ENCODE measurements at places on chromosomes 13 and 19.

DNA sequence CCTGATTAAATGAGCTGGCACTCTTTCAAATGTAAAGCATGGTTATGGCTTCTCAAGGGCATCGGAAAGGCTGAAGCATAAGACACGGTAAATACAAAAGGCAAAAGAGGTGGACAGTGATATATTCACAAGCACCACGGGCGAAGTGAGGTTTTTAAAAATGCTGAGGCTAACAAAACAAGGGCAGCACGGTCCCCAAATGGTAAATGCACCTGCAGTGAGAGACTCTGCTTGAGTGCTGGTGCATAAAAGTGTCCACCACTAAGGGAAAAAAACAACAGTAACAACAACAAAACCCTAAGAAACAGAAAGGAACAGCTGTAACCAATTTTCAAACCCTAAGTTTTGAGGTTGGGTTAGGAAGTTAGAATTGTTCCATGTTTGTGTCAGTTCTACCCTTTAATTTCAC lies 234.9 kb downstream of the PCDH9 start:
- DNase-seq = no peak

GRCh38 chr13:95752677-95753076 lies 75.7 kb downstream of the DNAJC3 start:
- DNase-seq = no peak

- no peak for DNase-seq
These were observed 42.6 kb downstream of the CYP4F22 start for GRCh38 chr19:15550929-15551292.

GRCh38 chr13:71935166-71935840 lies 68.3 kb upstream of the DACH1 start:
- no peak for DNase-seq

DNA sequence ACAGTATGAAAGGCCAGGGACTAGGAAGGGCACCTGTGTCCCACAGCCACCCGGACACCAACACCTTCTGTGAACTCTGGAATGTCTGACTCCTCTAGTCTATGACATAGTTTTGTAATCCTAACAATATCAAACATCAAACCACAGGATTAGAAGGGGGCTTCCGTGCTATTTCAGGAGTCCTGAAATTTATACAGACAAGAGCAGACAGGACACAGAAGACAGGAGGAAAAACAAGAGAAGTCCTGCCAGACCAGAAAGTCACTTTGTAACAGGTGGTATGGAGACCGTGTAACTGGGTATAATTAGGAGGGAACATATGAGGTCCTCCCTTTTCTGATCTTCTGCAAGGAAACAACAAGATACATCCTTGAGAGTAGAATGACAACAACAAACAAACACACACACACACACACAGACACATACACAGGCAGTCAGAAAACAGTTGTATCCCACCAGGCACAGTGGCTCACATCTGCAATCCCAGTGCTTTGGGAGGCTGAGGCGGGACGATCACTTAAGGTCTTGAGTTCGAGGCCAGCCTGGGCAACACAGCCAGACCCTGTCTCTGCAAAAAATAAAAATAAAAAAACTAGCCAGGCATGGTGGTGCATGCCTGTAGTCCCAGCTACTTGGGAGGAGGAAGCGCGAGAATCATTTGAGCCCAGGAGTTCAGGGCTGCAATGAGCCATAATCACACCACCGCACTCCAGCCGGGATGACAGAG lies 13.1 kb downstream of the INSR start:
- DNase-seq = no peak

- DNase-seq = no peak
These were observed 206.7 kb downstream of the LACC1 start for GRCh38 chr13:44086389-44086788.

DNA sequence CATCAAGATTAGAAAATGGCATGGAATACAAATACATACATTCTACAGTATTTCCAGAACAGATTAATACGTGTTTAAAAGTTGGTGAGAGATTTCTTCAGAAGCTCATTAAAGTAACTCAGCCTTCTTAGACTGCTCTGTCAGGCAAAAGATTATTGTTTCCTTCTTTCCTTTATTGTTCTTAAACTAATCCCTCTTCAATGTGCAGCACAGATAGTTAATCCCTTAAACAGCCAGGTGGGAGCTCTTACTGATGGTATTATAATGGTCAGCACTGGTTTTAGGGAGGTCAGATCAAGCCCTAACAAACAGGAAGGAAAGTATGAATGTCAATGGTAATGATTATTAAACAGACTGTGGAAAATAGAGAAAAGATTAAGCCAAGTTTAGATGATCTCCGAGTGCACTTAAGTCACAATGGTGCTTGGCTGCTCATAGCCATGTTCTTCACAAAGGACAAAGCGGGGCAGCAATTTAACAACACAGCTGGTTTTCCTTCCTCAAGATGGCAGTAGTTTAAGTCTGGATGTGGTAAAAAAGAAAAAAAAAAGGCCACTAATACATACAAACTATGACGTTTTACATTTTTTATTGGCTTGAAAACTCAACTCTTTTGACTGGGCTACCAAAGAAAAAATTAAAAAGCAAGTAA lies 992.6 kb downstream of the PCDH9 start:
- no peak for DNase-seq

GRCh38 chr19:3710265-3710812 lies 2.2 kb downstream of the TJP3 start:
- no peak for DNase-seq

GRCh38 chr13:103130146-103130545 lies 63.9 kb upstream of the SLC10A2 start:
- DNase-seq = no peak

- DNase-seq = no peak
These were observed 13.3 kb downstream of the PLIN4 start for GRCh38 chr19:4504891-4505569.

DNA sequence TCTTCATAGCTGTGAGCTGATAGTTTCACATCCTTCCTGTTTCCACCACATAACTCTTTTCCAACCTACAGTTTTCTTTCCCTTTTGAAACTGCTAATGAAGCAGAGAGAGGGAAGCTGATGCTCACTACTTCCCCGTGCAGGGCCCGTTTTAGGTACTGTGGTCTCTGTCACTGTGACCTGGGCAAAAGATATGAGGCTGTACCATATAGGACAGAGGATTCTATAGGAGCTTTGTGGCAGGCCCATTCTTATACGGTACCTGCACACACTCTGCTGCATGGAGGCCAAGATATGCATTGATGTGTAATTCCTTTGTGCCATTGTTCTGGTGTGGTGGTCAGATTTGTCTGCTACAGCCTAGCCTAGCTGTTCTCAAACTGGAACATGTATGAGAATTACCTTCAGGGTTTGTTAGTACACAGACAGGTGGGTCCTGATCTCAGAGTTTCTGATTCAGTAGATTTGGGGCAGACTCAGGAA lies 577.3 kb downstream of the LMO7 start:
- DNase-seq = no peak

DNA sequence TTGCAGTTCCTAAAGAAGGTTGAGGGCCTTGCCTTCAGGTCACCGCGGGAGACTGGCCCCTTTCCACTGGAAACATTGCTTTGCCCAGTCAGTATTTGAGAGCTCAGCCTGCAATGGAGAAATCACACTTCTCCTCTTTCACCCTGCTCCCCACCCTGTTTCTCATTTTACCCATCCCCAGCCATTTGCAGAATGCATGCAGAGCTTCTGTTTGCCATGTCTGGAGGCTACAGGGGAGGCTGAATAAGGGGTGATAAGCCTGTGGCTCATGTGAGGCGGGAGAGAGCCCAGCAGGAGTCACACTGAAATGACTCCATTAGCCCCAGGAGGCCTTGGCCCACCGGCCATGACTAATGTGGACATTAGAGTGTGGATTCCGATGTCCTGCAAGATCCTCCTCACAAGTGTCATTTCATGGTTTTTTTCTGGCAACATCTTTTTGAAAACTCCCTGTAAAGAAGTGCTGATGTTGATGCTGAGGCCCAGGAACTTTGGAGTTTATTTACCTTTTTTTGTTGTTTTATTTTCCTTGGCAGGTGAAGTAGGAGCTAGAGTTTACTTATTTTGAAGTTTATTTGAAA lies 6.3 kb downstream of the SPINT2 start:
- DNase-seq = no peak

DNA sequence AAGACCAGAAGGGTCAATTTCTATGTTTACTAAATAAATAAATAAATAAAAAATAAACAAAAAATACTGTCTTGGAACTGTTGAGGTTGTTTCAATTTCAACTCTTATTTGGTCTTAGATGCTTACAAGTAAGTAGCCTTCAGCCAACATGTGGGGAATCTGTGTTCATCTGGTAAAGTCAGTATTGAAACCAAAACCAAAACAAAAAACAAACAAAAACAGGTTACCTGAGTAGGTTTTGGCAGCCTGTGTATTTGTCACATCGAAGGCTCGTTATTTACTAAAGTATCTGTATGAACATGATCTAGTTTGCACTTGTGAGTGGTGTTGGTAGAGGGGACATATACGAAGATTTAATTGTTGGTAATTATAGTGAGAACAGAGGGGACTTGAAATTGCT lies 471.5 kb downstream of the SLITRK5 start:
- no peak for DNase-seq

- no peak for DNase-seq
These were observed 221.3 kb upstream of the SLITRK6 start for GRCh38 chr13:86020351-86021002.

- no peak for DNase-seq
These were observed 1.3 kb upstream of the CEACAM20 start for GRCh38 chr19:44530777-44531176.

GRCh38 chr13:103451656-103452055 lies 385.4 kb upstream of the SLC10A2 start:
- DNase-seq = no peak

DNA sequence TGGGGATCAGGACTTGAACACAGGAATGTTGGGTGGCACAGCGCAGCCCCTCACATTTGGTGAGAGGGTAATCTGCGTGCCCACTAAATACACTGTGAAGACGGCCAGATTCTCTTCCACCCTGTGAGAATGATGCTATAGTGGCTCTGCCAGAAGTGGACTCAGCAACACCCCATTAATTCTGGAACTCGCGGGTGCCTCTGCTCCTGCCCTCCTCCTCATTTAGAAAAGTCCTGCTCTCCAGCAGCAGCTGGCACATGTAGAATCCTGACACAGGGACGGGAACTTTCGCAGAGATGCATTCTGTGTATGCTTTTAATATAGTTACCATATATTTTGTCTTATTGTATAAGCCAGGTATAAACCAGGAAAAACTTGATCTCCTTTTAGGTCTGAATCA lies 57.3 kb downstream of the EFNB2 start:
- DNase-seq = no peak

DNA sequence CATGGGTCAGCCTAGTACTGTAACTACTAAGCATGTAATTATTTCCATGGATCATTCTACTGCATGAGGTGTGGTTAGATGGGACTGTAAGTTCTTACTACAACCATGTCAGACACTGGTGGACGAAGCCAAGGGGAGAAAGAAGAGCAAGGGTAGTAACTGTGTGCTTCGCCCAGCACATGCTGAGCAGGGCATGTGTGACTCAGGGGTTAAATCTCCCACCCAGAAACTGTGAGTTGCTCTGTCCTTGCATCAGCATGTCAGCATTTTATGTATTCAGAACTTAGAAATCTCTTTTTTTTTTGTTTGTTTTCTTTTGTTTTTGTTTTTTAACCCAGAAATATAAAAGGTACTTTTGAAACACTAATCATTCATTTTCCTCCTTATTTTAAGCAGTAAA lies 436.6 kb upstream of the KLF12 start:
- no peak for DNase-seq

DNA sequence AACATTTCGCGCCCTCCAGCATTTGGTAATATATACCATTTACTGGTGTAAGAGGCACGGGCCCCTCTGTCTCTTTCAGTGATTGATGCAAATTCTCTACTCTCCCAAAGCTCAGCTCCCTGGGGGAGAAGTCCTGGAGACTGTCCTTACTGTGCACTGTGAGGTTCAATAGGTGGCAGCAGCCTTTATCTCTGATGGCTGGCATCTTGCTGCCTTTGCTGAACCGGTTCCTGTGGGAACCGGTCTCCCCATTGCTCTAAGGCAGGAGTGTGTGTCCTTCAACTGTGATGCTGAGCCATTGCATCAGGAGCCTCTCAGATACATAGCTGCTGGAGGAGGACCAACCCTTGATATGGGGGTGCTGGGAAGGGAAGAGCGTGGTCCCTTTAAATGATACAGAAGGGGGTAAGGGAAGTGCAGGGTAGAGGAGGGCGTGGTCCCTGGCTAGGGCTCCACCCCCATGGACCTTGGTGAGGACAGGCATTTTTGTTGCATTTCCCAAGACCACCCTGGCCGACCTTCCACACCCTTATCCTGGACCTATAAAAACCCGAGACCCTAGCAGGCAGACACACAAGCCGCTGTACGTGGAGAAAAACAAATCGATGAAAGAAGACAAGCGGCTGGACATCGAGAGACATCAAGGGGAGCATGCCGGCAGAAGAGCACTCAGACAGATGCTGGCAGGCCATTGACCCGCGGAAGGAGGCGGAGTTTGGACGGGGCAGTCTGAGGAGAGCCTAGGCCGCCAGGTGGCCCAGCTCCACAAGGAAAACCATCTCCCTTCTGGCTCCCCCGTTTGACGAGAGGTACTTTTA lies 41.1 kb upstream of the GTF3A start:
- DNase-seq = no peak

DNA sequence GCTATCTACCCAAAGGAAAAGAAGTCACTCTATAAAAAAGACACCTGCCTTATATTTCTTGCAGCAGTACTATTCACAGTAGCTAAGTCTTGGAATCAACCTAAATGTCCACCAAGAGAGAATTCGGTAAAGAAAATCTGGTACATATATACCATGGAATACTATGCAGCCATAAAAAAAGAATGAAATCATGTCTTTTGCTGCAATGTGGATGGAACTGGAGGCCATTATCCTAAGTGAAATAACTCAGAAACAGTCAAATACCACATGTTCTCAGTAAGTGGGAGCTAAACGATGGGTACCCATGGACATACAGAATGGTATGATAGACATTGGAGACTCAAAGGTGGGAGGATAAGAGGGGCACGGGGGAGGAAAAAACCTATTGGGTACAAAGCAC lies 82.5 kb upstream of the KCTD15 start:
- DNase-seq = no peak
